Activated CD4-positive, alpha-beta T cell treated with anti-CD3 and anti-CD28 coated beads, Interleukin-2, amount 50 U/mL, for 24 hours (primary cell): ENCODE measurements at places on chromosomes 3 and 15.

- DNase-seq: no peak
These were observed 228.0 kb upstream of the ADAMTS9 start for GRCh38 chr3:64915778-64916177.

GRCh38 chr3:72559385-72559784, 288.9 kb downstream of the SHQ1 start:
- DNase-seq: no peak

DNA sequence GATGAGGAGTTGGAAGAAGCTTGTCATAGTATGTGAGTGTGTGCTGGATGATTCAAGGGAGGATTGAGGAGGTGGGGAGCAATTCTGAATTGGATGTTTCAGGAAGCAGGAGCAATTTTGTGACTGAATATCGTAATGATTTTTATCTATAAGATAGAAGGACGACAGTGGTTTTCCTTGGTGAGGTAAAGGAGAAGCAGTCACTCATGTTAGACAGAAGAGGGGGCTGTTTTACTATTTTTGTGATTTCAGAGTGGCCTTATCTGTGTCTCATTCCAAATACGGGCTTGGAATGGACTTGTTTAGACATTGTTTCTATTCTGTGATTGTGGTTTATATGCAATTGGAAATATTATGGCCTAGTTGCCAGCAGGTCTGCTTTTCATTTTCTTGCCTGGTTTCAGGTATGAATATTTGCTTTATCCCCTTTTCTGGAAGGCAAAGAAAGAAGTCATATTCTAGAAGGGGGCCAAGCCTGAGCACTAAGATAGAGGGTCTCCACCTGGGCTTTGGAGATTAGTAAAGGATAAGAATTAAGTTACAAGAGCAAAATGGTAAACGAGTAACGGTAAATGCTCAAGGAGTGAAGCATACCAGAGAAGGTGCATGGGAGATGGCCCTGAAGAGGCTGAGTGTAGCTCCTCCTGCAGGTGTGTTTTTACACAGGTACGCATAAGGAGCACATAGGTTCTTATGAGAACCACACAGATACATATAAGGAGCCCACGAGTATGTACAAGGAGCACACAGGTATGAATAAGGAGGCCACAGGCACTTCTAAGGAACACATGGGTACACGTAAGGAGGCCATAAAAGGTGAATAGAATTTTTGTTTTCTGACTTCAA, 124.6 kb upstream of the KCNAB1 start:
- DNase-seq: no peak

DNA sequence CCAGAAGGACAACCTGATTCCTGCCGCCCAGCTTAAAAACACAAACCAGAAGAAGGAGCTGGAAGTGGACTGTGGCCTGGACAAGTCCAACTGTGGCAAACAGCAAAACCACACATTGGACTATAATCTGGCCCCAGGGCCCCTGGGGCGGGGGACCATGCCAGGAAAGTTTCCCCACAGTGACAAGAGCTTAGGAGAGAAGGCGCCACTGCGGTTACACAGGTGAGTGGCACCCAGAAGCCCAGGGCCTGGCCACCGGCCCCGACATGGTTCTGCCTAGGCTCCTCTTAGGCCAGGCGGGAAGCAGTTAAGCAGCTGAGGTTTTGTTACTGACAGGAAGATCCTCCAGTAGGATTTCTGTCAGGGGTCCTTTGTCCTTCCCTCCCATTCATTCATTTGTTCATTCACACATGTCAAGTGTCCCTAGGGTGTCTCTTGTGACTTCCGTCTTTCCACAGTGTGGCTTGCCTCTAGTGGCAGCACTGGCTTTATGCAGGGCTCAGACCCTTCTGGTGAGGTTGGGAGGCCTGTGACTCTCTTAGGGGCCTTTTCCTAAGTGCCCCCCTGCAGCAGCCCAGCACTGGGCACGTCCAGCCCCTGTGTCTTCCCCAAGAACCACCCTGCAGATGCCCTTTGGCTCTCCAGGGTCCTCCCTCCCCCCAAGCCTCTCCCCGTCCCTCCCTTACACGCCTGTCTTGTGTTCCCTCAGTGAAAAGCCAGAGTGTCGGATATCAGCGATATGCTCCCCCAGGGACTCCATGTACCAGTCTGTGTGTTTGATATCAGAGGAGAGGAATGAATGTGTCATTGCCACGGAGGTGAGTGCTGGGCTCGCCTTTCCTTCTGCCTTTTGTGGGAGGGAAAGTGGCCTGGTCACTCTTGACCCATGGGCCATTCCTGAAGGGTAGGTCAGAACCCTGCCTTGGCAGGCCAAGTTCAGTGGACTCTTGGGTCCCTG, 7.8 kb downstream of the DLL4 start:
- no peak for DNase-seq

- no peak for DNase-seq
These were observed 7.3 kb downstream of the MCTP2 start for GRCh38 chr15:94238539-94239118.

DNA sequence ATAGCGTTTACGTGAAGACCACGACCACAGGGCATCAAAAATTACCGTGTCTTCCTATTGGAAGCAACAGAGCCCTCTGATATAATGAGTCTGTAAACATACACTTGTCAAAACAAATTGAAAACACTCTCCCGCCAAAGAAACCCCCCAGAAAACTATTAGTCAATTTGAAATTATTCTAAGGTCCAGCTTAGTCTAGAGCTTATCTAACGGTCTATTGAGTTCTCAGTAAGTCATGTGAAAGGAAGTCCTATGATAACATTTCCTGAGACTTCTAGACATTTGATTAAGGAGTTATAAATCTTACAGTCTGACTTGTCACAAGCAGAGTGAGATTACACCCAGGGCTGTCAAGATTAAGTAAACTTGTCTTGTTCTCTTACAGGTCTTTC, 356.3 kb downstream of the FOXP1 start:
- no peak for DNase-seq

GRCh38 chr3:149443545-149443912, 31.0 kb upstream of the TM4SF4 start:
- DNase-seq: no peak

GRCh38 chr3:179113903-179114302, 34.3 kb upstream of the PIK3CA start:
- DNase-seq: no peak

GRCh38 chr15:81087066-81087465, 47.0 kb upstream of the CFAP161 start:
- no peak for DNase-seq

DNA sequence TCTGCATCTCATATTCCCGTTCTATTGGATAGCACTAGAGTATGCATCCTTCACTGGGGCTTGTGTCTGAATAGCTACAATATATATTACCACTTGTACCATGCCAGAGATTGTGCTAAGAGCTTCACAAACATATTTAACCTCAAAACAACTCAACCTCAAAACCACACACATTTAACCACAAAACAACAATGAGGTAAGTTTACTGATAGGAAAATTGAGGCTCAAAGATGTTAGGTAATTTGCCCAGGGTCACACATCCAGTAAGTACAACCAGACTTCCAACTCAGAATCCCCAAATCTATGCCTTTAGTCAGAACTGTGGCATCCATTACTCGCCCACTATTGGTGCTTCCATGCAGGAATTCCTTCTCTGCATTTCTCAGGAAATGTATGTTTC, 220.0 kb downstream of the FAM43A start:
- DNase-seq: no peak

DNA sequence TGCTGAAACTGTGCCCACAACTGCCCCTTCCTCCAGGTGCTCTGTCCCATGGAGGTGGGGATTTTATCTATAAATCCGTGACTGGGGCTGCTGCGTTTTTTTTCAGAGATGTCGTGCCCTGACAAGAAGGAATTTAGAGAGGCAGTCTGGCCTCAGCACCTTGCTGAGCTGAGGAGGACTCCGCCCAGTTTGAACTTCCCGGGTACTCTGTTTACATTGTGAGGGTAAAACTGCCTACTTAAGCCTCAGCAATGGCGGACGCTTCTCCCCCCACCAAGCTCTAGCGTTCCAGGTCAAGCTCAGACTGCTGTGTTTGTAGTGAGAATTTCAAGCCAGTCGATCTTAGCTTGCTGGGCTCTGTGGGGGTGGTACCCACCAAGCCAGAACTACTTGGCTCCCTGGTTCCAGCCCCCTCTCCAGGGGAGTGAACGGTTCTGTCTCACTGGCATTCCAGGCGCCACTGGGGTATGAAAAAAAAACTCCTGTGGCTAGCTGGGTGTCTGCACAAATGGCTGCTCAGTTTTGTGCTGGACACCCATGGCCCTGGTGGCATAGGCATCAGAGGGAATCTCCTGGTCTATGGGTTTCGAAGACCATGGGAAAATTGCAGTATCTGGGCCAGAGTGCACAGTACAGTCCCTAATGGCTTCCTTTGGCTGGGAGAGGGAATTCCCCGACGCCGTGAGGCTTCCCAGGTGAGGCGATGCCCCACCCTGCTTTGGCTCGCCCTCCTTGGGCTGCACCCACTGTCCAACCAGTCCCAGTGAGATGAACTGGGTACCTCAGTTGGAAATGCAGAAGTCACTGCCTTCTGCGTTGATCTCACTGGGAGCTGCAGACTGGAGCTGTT, 68.5 kb upstream of the SGO1 start:
- no peak for DNase-seq

GRCh38 chr15:88322461-88322860, 65.9 kb upstream of the NTRK3 start:
- no peak for DNase-seq

GRCh38 chr3:54756330-54756731, 171.5 kb downstream of the LRTM1 start:
- no peak for DNase-seq

GRCh38 chr3:9301798-9302197, 52.4 kb upstream of the SRGAP3 start:
- DNase-seq: peak; percentile 10

- DNase-seq: no peak
These were observed 74.8 kb downstream of the PPM1L start for GRCh38 chr3:160830796-160831195.

GRCh38 chr3:9147215-9147895, 102.1 kb downstream of the SRGAP3 start:
- no peak for DNase-seq

- DNase-seq: no peak
These were observed 163.3 kb upstream of the MBNL1 start for GRCh38 chr3:152105446-152105845.

- no peak for DNase-seq
These were observed 21.8 kb downstream of the SLC12A8 start for GRCh38 chr3:125190786-125191185.

- no peak for DNase-seq
These were observed 173.4 kb downstream of the WNT5A start for GRCh38 chr3:55313666-55314065.

DNA sequence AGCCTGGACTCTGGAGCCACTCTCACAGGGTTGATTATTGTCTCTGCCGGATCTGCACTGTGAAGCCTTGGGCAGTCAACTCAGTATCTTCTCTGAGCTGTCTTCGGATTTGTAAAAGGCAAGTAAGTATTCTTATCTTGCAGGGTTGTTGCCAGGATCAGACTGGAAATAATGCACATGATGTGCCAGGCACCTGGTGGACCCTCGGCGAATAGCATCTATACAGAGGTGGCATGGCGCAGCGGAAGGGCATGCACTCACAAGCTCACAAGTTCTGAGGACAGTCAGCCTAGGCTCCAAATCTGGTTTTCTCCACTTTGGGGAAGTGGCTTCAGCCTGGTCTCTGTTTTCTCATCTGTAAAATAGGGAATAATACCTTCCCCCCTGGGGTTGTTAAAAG, 113.9 kb downstream of the SRGAP3 start:
- no peak for DNase-seq

GRCh38 chr15:71683411-71684274, 126.7 kb upstream of the NR2E3 start:
- DNase-seq: no peak

DNA sequence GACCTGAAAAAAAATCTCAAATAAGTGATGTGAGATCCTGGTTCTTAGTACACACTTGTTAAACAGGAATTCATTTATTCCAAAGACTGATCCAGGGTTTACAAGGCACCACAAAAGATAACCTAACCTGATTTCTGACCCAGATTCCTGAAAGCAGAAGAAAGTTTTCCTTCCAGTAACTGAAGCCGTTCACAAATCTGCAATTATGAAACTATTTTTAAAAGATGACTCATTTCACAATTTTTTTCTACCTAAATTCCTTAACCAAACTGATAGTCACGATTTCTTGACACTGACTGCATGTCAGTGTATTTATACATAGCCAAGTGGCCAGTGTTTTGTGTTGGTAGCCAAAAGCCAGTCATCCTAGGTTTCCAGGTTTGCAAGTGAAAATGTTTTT, 17.1 kb downstream of the SLC9A9 start:
- DNase-seq: no peak

GRCh38 chr15:67977414-67978089, 76.6 kb upstream of the PIAS1 start:
- DNase-seq: no peak

DNA sequence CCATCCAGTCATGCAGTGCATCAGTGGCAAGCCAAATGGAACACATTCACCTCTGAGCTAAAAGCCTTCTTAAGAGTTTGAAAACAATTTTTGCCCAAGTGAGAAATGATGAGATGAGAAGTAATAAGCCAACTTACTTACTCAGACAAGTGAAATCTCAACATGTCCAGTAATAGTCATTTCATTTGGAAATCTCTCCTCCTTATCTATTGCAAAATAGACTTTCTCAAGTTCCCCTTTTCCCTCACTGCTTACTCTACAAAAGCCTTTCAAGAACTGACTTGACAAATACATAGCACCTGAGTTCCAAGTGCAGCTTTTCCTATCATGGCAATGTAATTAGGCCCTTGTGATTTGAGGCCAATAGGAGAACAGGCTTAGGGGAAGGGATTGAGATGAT, 282.3 kb downstream of the SLC9A9 start:
- DNase-seq: no peak

GRCh38 chr3:143158014-143158988, 38.7 kb downstream of the CHST2 start:
- no peak for DNase-seq

GRCh38 chr3:57557085-57557537, 1.0 kb downstream of the PDE12 start:
- peak; percentile 19 for DNase-seq

DNA sequence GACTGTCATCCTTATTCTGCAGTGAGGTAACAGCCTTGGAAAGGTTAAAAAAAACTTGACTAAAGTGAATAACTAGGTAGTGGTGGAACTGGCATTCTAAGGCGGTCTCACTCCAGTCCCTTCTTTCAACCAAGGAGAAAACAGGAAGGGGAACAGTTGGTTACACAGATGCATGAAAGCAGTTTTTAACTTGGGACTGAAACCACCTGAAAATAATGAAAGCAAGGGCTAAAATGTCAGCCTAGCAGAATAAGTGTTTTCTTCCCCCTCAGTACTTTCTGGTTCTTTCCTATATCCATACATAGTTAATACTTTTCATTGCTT, 748 bp upstream of the AVEN start:
- DNase-seq: no peak

DNA sequence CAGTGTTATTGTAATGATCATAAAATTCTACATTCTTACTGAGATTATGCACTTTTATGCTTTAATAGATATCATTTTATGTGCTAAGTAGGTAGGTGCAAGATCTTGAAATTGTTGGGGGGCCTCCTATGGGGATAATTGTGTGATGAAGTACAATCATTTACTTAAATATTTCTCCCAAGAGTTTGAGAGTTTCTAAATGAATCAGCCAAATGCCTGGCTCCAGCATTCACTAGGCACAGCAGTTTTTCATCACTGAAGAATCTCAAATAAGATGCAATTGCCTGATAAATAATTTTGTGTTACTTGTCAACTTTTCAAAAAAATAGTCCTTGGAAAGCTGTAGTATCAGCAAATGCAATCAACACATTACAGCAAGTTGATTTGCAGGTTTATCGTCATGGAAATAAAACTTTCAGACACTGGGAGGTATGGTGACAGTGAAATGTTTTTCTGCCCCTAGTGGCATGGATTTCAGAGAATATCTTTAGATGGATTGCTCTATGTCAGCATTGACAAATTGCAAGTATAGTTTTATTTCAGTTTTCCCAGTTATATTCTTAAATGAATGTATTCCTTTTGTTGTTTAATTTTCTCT, 167.1 kb downstream of the NEK11 start:
- DNase-seq: no peak
